Psoas muscle (tissue), 8 donors: ENCODE measurements at places on chromosomes 2 and 18. TPM values are rescaled to one million over a fixed set of nuclear protein-coding genes. Genes with fewer than 3 reads are reported as not detected.

Gene PRSS56
- polyA plus RNA-seq: 1.8 TPM

Gene EMILIN1
- polyA plus RNA-seq: 4.9 TPM

Gene DSG4
- polyA plus RNA-seq: not detected

GRCh38 chr2:163997466-163997865, 261.7 kb upstream of the FIGN start:
- no peak for DNase-seq

Gene SLC5A7
- not detected for polyA plus RNA-seq

Gene LIMS3
- polyA plus RNA-seq: 5.6 TPM

- no peak for DNase-seq
Measured at GRCh38 chr2:180660207-180660606, 320.2 kb upstream of the UBE2E3 start.

Gene UGT1A3
- not detected for polyA plus RNA-seq

GRCh38 chr2:79882548-79882947, 369.7 kb downstream of the CTNNA2 start:
- DNase-seq: no peak

Gene ORC4
- polyA plus RNA-seq: 52.0 TPM

GRCh38 chr2:213316001-213316735, 31.9 kb downstream of the SPAG16 start:
- no peak for DNase-seq

Gene UPP2
- not detected for polyA plus RNA-seq

Gene ANKRD30BL
- polyA plus RNA-seq: not detected

DNA sequence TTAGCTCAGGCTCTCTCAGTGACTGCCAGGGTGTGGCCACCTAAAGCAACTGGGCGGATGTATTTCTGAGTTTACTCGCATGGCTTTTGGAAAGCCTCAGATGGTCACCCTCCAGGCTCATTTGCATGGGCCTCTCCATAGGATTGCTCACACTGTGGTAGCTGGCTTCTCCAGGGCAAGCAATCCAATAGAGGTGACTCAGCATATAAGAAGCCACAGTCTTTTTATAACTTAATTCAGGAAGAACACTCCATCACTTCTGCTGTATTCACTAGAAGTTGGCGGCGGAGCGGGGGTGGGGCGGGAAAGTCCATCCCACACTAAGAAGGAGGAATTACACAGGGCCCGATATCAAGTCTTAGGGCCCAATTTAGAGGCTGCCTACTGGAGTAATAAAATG, 3.6 kb upstream of the DOK6 start:
- DNase-seq: no peak

GRCh38 chr2:55357927-55358326, 61.7 kb downstream of the CCDC88A start:
- DNase-seq: no peak

Gene NTSR2
- 0.97 TPM for polyA plus RNA-seq

Gene TMEM198
- 0.61 TPM for polyA plus RNA-seq

DNA sequence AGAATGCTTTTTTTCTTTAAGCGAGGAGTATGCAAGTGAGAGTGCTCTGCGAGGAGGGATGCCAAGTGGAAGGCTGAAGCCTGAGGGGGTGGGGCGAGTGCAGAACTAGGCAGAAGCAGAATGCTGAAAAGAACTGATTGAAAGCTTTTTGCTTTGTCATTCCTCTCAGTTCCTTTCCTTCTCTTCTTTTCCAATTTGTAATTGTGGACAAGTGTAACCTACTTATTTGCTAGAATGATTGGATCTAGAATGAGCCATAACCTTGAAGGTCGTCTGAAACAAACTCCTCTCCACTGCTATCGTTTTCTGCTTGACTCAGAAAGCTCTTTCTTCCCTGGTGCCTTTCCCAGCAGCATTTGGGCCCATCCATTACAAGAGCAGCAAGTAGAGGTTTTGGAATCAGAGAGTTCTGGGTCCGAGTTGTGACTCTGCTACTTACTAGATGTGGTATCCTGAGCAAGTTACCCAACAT, 115.3 kb downstream of the METTL8 start:
- DNase-seq: no peak

DNA sequence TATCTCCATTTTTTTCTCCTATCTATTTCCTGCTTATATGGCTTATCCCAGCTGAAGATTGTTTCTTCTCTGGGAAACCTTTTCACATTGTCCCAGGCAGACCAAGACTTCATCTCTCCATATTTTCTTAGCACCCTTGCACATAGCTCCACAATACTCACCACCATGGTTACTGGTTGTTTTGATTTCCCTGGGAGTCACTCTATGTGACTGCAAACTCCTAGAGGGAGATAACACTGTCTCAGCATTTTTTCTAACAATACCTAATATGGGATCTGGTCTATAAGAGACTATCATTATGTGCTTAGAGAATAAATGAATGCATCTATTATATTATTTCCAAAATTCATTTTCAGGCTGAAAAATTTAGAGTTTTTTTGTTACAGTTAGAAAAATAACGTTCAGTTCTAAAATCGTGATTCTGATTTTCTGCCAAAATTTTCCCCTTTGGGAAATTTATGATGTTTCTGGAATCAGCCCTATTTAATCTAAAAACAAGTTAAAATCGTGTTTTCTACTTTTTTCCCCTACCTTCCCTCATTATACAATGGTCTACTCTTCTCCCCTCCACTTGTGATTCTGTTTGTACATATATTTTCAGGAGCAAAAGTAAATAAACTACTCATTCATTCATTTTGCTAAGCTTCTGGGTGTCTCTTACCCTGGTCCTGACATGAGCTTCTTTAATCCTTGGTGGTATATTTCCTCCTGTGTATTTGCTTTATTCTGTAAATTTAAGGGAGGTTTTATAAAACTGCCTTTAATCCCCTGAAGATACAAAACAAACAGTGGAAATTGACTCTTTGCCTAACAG, 95.4 kb downstream of the HNMT start:
- no peak for DNase-seq

DNA sequence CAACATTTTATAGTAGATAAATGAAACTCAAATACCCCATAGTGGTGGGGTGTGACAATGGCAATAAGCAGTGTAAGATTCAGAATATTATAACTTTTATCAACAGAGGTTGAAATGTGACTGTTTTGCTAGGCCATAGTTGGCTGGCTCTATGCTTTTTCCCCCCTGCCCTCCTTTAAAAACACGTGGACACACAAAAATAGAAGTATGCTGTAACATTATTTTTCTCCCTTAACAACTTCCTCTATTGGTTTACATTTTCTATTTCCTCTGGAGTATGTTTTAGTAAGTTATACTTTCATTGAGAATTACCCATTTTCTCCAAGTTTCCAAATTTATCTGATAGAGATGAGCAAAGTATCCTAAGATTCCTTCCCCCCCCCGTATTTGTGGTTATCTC, 31.1 kb downstream of the NDUFAF7 start:
- DNase-seq: no peak

GRCh38 chr2:142112757-142113221, 18.0 kb downstream of the LRP1B start:
- no peak for DNase-seq

GRCh38 chr2:45244928-45245327, 235.7 kb upstream of the SIX2 start:
- no peak for DNase-seq

Gene C2orf78
- not detected for polyA plus RNA-seq

GRCh38 chr18:63444580-63444979, 22.3 kb upstream of the VPS4B start:
- DNase-seq: no peak

DNA sequence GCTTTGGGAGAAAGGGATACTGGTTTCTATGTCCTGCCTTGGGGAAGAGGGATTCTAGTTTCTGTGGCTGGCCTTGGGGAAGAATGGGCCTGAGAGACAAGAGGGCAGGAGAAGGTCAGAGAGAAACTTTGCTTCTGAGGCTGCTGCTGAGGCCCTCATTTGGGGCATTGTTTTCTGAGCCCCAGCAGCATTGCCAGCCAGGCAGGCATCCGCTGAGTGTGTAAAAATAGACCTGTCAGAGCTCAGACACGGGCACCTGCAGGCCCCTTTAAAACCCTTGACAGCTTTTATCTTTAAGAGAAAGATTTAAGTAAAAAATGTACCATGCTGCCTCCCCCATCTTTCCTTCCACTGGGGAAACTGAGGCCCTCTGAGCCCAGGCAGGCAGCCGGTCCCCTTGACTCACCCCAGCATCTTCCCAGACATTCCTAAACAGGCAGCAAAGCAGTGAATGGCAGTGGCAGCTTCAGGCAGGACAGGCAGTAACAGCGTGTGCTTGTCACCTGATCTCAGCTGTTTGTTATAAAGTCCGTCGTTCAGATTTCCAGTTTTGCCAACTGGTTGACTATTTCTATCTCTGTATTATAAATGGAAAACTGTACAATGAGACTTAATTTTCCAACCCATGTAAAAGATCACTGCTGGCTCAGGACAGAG, 27.6 kb downstream of the MLPH start:
- peak; percentile 44 for DNase-seq

DNA sequence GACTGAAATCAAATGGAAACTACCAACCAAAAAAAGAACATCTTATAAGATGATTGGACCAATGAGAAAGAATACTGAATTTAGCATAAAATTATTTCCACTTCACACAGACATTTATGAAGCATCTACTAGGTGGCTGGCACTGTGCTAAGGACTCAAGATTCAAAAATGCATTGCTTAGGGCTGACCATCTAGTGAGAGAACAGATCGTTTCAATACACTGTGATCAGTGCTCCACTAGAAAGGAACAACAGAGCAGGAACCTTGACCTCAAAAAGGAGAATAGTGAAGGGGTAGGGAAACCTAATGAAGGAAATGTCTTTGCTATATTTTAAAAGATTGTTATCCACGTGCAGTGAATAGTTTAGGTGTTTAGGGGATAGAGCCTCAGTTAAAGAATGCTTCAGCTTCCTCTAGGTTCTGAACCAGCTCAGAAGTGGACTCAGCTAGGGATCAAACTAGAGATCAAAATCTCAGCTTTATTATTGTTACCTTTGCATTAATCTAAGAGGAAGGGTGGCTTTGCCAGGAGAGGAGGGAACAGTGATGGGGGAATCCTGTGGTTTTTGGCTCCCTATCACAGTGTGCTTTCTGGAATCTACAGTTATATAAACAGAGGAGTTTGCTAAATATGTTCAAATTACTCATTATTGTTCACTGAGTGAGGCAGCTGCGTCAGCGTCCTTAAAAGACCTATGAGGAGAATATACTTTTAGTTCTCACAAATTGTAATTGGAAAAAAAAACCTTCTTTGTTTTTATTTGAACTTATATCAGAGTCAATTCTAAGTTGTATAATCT, 16.2 kb upstream of the BBS5 start:
- DNase-seq: no peak

DNA sequence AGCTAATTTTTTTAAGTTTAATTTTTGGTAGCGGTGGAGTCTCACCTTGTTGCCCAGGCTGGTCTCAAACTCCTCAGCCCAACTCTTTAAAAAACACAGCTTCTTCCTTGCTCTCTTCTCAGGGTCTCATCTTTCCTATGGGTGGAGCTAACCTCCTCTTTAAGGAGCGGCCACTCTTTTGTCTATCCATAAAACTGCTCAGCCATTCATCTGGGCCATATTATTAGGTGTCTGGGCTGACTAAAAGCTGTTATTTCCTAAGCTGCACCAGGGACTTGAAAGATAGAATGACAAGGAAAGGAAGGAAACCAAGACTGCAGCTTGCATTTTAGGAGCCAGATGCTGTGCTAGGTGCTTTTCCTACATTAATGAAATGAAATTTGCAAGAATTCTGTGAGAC, 35.8 kb upstream of the THOC1 start:
- DNase-seq: no peak

DNA sequence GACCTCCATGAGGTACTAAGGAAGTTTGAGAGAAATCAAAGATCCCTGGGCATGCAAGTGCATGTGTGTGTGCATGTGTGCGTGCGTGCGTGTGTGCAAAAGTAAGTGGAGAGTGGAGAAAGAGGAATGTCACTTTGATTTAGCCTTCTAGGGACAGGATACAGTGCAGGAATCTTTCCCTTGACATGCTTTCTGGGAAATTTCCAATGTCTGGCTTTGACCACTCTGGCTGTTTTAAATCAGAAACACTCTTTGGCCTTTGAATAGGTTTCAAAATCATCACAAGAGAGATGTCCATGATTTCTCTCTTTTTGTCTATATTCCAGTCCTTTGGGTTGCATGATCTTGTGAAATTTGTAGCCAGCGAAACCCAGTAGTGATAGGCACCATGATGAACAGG, 162.0 kb downstream of the ALK start:
- DNase-seq: no peak

DNA sequence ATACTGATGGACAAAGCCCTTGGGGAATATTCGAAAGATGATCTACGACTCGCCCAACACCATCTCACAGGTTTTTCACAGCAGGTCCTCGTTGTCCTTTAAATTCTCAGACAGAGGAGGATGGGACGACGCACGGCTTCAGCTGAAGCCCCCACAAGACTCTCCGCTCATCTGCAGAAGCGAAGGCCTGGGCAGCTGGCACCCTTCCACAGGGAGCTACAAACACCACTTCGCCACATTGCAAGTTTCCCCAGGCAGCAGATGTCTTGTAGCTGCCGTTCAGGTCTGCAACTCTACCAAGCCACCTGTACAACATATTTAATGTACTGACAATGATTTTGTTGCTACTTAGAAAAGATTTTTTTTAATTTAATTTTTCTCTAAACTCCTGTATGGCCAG, 642.9 kb downstream of the ZEB2 start:
- DNase-seq: no peak

- DNase-seq: no peak
Measured at GRCh38 chr18:2180586-2180985, 390.7 kb downstream of the METTL4 start.

Gene SPHKAP
- polyA plus RNA-seq: not detected

Gene MARCO
- polyA plus RNA-seq: 2.6 TPM

DNA sequence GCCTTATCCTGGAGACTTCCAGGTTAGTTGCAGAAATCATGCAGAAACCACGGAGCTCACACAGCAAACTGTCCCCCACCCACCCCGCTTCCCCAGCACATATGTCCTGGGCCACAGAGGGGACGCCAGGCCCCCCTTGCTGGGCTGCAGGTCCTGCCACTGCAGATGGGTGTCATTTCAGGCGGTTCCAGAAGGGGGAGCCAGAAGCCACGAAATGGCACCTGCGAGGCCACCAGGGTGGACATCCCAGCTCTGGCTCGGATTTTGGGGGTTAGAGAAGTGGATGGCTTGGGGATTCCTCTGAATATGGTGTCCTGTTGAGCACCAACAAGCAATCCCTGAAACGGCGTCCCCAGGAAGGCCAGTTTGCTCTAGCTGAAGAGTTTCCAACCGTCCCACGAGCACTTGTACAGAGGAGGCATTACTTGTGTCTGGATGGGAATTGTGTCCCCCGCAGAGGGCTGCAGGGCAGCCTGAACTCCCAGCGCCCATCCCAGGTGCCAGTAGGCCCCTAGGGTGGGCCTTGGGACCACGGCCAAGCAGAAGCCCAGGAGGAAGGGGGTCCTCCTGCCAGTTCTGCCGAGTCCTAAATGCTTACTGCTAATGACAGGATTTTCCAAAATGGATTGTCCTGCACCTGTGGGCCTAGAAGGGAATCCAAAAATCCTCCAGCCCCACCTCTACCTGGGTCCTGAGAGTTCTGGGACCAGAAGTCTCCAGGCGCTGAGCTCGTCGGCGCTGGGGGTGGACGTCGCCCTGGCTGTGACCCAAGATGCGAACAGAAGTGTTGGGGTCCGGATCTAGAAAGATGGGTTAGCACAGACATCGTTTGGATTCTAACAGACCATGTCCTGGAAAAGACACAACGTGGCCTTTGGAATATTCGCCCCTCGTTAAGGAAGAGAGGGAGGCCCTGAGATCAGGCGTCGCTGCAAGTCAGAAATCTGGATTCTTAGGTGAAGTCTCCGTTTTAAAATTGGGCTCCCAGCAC, 14.6 kb upstream of the NFATC1 start:
- peak; percentile 70 for DNase-seq

- no peak for DNase-seq
Measured at GRCh38 chr2:216665717-216666116, 29.6 kb downstream of the IGFBP5 start.
